ENCODE measurements at places on chromosomes 4 and X. TPM values are rescaled to one million over a fixed set of nuclear protein-coding genes. Genes with fewer than 3 reads are reported as not detected.

Gene RASSF6
- 20.1 TPM for total RNA-seq

Gene FOXO4
- total RNA-seq = 42.3 TPM

Gene ZCCHC13
- total RNA-seq = not detected

- DNase-seq = no peak
Measured at GRCh38 chr4:180240670-180241069, 2002.5 kb upstream of the TENM3 start.

- DNase-seq = no peak
Measured at GRCh38 chrX:11629593-11630211, 36.0 kb downstream of the ARHGAP6 start.

Measured in mucosa of gallbladder (tissue), 1 donor.